ENCODE measurements at places on chromosomes 3 and 15.

GRCh38 chr15:33941279-33942063, 26.8 kb upstream of the CHRM5 start:
- no peak for DNase-seq

DNA sequence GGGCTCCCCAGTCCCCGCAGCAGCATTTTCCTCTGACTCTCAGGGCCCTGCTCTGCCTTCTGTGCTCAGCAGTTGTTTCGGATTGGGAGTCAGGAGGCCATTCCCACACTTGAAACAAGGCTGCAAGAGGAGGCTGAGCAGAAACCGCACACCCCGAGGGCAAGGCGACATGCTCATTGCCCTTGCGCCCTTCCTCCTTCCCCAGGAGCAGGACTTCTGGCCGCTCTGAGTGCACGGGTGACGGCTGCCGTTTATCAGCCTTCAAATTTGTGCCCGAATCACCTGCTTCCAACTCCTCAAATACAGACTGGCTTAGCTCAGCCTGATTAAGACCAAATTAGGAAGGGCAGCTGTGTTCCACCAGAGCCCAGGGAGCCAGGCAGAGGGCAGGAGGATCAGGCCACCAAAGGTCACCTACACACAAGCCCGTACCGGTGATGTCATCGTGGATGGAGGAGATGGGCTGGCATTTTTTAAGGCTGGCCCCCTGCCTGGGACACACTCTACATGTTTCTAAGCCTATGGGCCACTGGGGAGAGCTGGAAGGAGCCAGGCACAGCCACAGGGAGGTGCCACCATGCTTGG, 38.1 kb downstream of the TM2D3 start:
- DNase-seq, result no peak

GRCh38 chr3:189084620-189085019, 87.2 kb upstream of the TPRG1 start:
- DNase-seq, result no peak

GRCh38 chr3:31331278-31331677, 201.4 kb upstream of the STT3B start:
- DNase-seq, result no peak

GRCh38 chr3:129758306-129758705, 135.2 kb downstream of the TMCC1 start:
- DNase-seq, result no peak

- no peak for DNase-seq
Observed at GRCh38 chr3:188979669-188980310, 192.0 kb upstream of the TPRG1 start.

DNA sequence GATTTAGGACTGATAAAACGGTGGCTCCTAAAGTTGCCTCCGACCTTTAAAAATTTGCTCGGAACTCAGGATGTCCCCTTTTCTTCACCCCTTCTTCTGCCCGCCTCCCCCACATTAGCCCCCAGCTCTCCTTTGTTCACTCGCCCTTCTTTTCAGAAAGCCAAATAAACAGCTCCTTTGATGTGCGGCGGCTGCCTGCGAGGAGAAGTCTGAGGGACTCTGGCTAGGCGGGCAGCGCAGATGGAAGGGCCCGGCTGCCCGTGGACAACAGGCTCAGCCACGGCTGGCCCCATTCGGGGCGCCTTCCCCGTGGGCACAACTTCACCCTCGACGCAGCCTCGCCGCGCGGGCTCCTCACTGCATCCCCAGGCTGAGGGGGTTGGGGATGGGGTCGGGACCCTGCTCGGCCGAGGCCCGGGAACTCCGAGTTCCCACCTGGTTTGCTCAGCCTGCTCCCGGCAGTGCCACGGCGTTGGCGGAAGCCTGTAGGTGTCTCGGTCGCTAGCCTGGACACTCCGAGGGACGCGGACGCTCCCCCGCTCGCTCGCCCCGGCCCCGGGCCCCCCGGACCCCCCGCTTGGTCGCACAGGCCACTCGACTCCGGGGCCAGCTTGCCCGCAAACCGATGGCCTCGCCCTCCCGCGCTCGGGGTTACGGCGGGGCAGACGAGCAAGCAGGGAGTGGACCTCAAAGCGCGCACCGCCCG, 897 bp upstream of the TLE3 start:
- no peak for DNase-seq

- peak; percentile 33 for DNase-seq
Observed at GRCh38 chr15:34018021-34018645, 20.9 kb downstream of the AVEN start.

GRCh38 chr3:196406811-196407470, 25.3 kb downstream of the UBXN7 start:
- no peak for DNase-seq

GRCh38 chr3:97278506-97278905, 464.1 kb downstream of the EPHA6 start:
- DNase-seq, result no peak

DNA sequence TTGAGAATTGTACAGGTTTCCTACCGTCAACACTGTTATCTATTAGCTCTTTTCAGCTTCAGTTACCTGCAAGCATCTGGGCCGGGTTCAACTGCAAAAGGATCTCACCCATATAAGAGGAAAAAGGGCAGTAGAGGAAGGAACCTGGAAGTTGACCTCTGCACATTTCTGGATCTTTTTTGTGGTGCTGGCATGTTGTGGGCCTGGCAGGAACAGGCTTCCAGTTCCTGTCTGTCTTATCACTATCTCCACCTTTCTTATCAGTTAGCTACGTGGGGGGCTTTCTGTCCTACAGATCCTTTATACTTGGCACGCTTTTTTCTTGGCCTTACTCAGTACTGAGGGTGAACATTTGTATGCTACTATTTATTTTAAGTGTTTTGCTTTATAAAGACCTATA, 42.2 kb upstream of the TJP1 start:
- no peak for DNase-seq

DNA sequence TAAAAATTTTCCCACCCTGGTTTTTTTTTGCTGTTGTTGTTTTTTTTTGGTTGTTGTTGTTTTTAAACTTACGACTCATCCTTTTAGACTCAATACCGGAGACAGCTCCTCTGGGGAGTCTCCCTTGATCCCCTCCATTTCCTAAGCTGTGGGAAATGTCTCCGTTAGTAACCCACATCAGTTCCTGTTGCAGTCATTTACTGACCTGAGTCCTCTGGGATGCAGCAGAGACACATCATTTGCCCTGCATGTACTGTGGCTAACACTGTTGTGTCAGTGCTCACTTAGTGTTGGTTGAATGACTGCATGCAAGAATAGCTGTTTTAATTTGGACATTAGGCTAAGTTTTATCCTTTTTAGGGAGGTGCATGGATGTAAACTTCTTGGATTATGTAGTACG, 83.8 kb downstream of the MBNL1 start:
- DNase-seq, result no peak

GRCh38 chr15:72940229-72940622, 112.0 kb upstream of the NEO1 start:
- no peak for DNase-seq

DNA sequence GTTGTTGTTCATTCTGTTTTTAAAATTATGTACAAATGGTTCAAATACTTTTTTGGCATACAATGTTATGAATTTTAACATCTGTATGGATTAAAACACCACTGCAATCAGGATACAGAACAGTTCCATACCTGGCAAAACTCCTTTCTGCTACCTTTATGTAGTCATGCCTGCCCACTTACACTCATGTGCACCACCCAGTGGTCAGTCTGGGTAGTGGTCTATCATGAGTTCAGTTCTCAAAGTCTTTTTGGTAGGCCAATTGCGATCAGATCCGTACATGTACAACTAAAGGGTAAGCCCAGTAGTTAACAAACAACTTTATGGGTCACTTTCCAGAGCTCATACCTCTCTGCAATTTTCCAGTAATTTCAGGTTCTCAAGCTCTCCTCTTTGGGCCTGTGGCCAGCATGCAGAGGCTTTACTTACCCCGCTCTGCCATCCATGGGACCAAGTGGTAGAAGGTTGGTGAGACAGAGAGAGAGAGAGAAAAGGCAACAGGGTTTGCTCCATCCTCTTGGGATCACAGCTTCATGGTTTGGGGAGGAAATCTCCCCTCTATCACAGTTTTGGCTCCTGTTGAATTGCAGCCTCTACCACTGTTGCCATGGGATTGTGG, 63.9 kb upstream of the FAM98B start:
- DNase-seq, result peak; percentile 63

- no peak for DNase-seq
Observed at GRCh38 chr15:51379390-51379789, 37.9 kb downstream of the GLDN start.

DNA sequence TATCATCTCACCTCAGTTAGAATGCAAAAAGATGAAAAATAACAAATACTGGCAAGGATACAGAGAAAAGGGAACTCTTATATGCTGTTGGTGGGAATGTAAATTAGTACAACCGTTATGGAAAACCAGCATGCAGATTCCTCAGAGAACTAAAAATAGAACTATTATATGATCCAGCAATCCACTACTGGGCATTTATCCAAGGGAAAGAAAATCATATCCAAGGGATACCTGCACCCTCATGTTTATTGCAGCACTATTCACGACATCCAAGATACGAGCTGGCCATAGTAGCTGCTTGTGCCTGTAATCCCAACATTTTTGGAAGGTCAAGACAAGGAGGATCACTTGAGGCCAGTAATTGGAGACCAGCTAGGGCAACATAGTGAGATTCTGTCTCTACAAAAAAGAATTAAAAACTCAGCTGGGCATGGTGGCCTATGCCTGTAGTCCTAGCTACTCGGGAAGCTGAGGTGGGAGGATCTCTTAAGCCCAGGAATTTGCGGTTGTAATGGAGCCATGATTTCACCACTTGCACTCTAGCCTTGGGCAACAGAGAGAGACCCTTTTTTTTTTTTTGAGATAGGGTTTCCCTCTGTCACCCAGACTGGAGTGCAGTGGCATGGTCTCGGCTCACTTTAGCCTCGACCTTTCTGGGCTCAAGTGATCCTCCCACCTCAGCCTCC, 26.6 kb downstream of the USP50 start:
- no peak for DNase-seq

GRCh38 chr3:140292170-140292569, 357.2 kb downstream of the CLSTN2 start:
- DNase-seq, result no peak

- no peak for DNase-seq
Observed at GRCh38 chr3:170989100-170989648, 37.3 kb downstream of the SLC2A2 start.

- DNase-seq, result no peak
Observed at GRCh38 chr3:63095-63765, 133.3 kb upstream of the CHL1 start.

- DNase-seq, result no peak
Observed at GRCh38 chr3:139771331-139771730, 93.6 kb upstream of the NMNAT3 start.

DNA sequence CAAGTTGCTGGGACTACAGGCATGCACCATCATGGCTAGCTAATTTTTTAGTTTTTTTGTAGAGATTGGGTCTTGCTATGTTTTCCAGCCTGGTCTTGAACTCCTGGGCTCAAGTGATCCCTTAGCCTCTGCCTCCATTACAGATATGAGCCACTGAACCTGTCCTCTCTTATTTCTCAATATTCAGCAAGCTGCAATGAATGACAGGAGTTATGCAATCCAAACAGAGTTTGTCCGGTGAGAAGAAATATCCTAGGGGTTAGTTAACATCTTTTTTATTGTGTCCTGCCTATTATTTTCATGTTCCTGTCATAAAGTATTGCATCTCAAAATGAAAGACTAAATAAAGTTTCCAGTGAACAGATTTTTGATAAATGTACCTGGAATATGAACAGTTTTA, 1161.4 kb downstream of the OTOL1 start:
- DNase-seq, result no peak

All from effector memory CD8-positive, alpha-beta T cell (primary cell).